Right cardiac atrium (tissue), 5 donors: ENCODE measurements at places on chromosomes 6 and 20. TPM values are rescaled to one million over a fixed set of nuclear protein-coding genes. Genes with fewer than 3 reads are reported as not detected.

SEMG1 gene
- total RNA-seq = not detected

OR2B6 gene
- not detected for total RNA-seq

MYO6 gene
- total RNA-seq = 7.3 TPM

THBD gene
- 19.5 TPM for total RNA-seq

FAXC gene
- 0.40 TPM for total RNA-seq

SAMD3 gene
- total RNA-seq = 1.2 TPM

THBS2 gene
- total RNA-seq = 14.4 TPM

SLC26A8 gene
- total RNA-seq = not detected

CGA gene
- total RNA-seq = not detected

DNA sequence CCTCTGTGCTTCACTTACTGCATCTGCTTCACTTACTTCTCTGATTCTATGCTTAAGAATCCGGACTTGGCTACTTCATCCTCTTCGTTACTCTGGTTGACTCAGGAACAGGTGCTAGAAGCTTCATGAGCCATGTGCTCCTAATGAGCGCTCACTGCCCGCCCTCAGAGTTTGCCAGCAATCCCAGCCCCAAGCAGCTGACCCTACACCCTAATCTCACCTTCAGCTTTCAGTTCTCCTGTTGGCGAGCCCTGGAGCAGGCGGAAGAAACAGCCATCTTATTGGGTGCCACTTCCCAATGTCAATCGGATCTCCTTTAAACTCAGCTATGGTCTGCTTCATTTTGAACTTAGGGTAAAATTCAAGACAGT, 61.3 kb downstream of the FOXA2 start:
- no peak for DNase-seq

DNA sequence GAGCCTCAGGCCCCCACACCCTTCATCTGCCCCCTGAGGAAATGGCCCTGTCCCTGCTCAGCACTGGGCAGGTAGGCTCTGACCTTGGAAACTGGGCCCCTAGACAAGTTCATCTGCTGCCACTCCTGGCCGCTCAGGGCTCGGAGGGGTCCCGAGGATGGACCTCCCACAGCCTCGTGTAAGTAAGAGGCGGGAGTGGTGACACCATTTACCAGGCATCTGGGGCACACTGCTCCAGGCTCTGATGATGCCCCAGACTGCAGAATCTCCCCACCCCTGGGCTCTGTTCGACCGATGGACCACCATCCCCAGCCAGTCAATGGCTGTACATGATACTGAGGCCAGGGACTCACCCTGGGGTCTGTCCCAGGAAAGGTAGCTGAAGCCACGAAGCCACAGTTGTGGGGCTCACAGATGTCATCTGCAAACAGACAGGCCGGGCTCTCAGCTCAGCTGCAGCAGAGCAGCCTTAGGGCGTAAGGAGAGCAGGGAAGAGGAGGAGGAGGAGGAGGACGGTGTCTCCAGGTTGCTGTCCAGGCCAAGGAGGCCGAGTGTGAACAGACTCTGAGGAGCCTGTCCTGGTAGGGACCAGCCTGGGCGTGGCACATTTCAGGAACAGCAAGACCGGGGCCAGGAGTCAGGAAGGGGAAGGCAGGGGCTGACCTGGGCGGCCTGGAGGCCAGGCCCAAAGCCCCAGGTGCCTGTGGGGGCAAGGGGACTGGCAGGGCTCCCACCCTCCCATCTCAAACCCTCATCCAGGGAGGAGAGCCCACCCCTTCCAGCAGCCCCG, 300.4 kb downstream of the TAF4 start:
- no peak for DNase-seq

DNA sequence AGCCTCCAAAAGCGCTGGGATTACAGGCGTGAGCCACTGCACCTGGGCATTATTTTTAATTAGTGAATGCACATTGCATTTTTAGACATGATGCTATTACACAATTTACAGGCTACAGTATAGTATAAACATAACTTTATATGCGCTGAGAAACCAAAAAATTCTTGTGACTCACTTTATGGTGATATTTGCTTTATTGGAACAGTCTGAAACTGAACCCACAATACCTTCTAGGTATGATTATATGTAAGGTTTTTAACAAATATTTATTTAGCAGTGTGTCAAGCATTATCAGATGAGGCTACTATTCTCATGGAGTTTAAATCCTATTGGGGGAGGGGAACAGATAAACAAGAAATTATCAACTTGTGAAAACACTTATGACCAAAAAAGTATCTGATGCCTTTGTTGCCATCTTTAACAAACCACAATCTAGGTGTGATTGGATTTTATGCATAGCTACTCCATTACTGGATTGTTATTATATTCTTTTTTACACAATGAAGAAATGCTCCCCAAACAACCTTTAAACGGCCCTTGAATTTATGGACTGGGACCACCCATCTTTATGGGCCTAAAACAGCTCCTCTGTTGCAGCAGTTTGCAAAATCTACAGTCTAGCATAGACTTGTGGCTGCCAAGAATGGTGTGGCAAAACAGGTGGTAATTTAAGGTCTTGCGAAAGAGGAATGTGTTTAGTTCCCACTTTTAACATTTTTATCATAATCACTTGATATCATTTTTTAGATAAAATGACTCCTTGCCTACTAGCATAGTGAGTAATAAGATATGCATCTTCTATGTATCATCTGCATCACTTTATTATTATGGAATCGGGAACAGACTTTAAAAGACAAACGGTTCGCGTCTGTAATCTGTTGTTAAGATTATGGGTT, 159.2 kb upstream of the C6orf118 start:
- DNase-seq = no peak

GRCh38 chr6:5012519-5012918, 8.7 kb upstream of the RPP40 start:
- no peak for DNase-seq

- DNase-seq = no peak
Observed at GRCh38 chr6:111837007-111837406, 36.2 kb downstream of the FYN start.

- DNase-seq = no peak
Observed at GRCh38 chr6:157570752-157571151, 189.8 kb downstream of the ZDHHC14 start.

DNA sequence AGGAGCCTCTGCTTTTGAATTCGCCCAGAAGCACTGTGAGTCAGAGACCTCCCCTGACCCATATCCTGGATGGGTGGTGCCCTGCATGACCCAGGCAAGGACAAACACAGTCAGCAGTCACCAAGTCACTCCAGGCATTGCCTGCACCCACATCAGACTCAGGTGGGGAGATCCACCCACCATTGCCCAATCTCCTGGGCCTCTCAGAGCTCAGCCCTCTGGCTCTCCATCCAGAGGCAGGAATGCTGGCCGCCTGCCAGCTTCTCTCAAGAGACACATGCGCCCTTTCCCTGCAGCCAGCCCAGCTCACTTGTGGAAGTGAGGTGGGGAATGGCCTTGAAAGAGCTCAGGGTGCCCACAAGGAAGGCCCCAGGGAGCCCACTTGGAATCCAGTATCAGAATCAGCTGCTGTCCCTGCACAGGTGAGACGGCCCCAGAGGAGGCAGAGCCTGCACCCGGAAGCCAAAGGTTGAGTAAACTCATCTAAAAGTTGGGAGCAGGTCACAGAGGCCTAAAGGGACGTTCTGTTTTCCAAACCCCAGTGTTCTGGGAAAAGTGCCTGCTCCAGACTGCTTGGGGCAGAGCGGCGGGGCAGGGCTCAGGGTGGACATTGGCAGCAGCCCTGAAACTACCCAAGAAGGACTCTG, 129.8 kb downstream of the PREX1 start:
- peak; percentile 76 for DNase-seq

GRCh38 chr6:89768324-89768723, 51.3 kb downstream of the MDN1 start:
- DNase-seq = no peak

GRCh38 chr20:10922506-10922905, 248.7 kb upstream of the JAG1 start:
- no peak for DNase-seq

GRCh38 chr20:50151034-50151743, 2.3 kb downstream of the PEDS1 start:
- peak; percentile 29 for DNase-seq

DNA sequence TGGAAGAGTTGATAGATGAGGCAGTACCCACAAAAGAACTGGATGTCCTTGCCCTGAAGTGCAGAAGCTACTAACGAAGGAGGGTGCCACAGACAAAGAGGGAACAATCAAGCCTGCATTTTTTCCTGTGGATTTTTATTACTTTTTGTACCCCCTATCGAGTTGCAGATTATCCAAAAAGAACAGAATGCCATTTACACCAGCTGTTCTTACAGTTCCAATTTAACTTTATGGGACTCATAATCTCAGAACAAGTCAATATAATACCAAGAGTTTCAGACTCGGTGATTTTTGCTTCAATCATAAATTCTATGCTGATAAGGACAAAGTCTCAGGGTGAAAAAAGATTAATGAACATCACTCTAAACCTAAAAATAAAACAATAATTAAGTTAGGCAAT, 4.0 kb upstream of the CNKSR3 start:
- DNase-seq = no peak

DNA sequence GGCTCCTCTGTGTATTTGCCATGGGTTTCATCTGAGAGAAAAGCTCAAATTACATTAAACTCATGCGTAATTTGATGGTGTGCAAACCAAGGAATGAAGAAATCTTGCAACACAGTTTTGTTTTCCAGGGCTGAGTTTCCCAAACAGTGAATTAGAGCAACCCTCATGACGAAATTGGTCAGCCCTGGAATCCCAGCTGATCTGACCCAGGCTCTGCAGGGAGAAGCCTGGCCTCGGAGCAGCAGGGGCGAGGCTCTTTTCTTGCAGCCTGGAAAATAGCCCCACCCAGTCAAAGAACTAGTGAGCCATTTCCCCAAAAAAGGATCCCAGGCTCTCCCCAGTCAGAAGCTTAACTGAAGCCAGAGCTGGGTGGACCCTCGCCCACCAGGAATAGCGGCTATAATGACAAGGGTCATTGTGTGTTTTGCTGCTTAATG, 107.3 kb upstream of the SNX9 start:
- peak; percentile 92 for DNase-seq

DNA sequence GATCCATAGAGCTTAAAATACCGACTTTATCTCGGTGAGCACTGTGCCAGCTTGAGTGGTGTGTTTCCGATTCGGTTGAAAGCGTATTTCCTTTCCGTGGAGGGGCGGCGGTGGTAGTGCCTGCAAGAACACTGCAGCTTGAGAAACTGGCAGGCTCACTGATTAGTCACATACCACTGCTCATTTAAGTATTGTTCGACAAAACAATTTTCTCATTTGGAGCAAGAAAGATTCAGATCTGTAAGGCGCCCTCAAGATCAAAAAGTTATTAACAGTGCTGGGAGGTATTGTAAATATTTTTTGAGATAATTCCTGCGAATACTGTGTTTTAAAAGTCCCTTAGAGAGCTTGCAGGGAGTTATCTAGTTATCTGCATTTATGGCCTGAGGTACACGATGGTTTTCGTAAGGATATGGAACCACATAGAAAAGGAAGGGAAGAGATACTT, 1.3 kb downstream of the MAPK14 start:
- peak; percentile 85 for DNase-seq

DNA sequence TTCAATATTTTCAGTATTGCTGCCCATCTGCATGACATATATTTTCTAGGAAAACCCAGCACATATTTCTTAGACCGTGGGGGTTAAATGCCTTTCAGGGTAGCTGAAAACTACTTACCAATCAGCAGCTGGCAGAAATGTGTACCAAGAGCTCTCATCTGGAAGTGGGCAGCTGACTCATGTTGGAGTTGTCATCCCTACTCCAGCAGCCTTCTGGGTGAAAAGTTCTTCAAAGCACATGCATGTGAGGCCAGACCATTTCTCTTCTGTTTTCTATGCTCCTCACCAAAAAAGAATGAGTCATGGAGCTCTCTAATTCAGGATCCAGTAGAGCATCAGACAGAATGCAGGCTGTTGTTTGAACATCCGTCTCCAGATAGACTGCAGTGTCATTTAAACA, 135.5 kb downstream of the PAX1 start:
- DNase-seq = no peak

DNA sequence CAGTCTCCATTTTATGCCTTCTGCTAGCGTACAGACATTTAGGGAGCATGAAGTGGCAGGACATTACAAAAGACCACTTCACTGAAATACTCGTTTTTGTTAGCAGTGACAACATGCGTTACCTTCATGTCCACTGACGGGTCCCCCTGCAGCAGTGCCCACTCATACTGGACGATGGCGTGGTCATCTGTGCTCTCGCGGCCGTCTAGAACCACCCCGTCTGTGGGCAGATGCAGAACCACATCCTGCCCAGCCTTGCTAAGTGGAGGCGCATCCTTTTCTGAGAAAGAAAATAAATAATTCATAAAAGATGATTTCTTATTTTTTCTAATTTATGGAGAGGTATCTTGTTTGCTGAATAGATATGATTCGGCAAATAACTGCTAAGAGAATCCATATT, 11.3 kb downstream of the LRP11 start:
- DNase-seq = no peak

- no peak for DNase-seq
Observed at GRCh38 chr20:14375416-14375985, 38.1 kb upstream of the FLRT3 start.

GRCh38 chr6:162963861-162964260, 236.1 kb downstream of the PACRG start:
- DNase-seq = no peak

GRCh38 chr6:169935348-169935718, 183.9 kb downstream of the ERMARD start:
- DNase-seq = no peak

DNA sequence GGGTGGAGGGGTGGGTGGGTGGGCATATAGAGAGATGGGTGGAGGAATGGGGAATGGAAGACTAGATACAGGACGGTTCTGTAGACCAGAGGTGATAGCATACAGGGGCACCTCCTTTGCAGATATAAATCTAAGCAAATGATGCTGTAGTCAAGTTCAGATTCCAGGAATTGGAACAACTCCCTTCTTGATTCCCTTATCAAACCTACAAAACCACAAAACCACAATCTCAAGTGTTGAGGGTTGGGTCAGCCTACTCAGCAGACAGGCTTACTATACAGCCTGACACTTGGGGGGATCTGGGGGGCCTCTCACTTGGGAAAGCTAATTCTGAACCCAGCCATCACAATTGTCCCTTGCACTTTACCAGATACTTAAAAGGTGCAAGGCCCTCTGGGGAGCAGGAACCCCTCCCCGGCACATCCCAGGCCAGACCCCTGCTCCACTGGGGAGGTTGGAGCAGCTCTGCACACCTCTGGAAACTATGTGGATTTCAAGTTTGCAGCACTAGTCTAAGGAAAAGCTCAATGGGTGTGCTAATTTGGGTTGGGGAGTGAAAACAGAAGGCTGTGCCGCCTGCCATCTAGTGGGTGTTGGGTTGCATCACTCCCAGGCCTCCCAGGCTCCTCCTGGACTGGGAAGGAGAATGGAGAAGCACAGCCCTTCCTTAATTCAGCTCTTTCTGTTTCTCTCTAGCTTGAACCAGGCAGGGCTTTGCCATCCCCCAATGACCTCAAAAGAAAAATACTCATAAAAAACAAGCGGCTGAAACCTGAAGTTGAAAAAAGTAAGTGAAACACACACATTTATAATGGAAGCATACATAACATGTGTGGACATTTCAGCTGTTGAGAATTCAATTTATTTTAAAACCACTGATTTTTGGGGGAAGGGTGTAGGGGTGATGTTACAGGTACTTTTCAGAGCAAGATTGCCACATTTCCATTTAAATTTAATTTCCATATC, 121.2 kb upstream of the LAMP5 start:
- DNase-seq = peak; percentile 86
